Activated CD4-positive, alpha-beta T cell treated with anti-CD3 and anti-CD28 coated beads, Interleukin-2, amount 50 U/mL, for 1 hour (primary cell): ENCODE measurements at places on chromosomes 5 and 9.

GRCh38 chr9:70159630-70160029 lies 99.1 kb upstream of the SMC5 start:
- no peak for DNase-seq

DNA sequence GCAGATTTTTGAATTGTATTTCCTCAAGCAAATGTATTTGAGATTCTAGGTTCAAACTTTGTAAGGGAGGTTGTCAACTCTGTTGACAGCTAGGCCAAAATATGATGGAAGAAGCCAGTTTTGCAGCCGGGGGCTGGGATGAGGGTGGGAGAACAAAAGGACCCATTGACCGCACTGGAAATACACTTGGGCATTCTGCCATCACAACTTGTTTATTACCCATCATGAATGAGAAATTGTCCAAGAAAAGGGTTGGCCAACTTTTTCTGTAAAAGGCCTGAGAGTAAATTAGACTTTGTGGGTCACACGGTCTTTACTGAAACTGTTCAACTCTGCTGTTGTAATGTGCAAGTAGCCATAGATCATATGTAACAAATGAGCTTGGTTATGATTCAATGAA lies 221.3 kb upstream of the KLF9 start:
- DNase-seq: no peak

DNA sequence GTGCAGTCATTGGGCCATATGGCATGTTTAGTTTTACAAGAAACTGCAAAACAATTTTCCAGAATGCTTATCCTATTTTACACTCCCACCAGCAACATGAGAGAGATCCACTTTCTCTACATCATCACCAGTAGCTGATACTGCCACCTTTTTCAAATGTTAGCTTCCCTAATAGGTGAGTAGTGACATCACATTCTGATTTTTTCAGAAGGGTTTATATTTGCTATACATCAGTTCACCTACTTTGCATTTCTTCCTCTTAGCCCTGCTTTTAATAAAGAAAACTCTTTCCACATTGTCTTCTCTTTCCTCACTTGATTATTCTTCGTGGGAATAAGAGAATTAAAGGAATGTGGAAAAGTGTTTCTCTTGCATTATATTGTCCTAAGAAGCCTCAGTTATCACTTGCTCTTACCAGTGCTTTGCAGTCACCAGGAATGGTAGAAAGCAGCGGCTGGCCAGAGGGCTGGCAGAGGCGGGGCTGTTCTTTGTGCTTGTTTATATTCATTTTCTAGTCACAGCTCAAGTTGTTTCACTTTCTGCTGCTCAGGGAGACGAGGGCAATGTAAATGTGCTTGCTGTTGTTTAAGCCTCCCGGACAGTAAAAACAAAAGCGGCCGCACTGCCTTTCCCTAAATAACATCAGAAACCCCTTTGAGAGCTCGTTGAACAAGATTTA lies 164.8 kb downstream of the HSD17B3 start:
- DNase-seq: no peak

DNA sequence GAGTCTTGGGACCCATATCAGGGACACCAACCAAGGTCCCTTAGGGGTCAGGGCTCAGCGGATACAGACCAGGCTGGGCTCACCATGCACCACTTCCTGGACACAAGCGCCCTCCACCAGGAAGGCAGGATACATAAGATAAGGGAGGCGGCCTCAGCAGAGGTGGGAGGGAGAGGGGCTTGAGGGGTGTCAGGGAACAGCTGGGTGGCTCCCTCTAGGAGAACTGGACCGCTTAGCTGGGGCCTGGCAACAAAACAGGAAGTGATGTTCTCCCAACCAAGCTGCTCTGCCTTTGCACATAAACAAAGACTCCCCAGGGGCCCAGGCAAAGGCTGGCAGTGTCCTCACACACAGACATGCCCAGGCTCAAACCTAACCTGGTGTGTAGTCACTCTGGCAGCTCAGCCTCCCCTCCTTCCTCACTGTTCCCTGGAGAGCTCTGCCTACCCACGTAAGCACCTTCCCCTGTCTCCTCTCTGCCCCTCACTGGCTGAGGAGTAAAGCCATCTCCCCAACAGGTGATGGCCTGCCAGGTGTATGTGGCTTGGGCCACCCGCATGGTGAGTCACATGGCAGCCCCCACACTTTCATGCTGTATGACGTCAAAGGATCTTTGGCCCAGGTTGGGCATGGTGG lies 5.8 kb upstream of the BICD2 start:
- no peak for DNase-seq

DNA sequence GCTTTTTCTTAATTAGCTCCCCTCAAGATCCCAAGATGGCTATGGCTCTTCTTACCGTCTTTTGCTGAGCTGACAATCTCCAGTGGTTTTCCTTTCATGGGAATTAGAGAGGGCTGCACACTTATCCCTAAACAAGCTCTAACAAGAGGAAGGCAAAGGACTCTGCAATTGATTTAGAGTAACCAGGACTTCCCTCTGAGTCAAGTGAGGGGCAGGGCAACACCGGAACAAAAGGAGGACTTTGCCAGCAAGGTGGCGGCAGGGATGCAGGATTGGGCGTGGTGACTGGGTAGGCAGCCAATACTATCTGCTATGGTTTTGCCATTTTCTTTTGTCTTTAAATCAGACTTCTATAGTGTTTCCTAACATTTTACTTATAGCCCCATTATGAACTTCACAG lies 9.8 kb downstream of the SLC44A1 start:
- no peak for DNase-seq

GRCh38 chr5:84370176-84370575 lies 14.5 kb downstream of the EDIL3 start:
- no peak for DNase-seq
